ENCODE measurements at places on chromosomes 1 and 21. TPM values are rescaled to one million over a fixed set of nuclear protein-coding genes. Genes with fewer than 3 reads are reported as not detected.

- no peak overlapping the region for H3K4me3 ChIP-seq
- no peaks in the 10 kb centered on the region for H3K27me3 ChIP-seq
- H3K36me3 ChIP-seq, result no peaks in the 10 kb centered on the region
- H3K27ac ChIP-seq, result no peak overlapping the region
- no peak for DNase-seq
These were observed 18.9 kb downstream of the ITLN2 start for GRCh38 chr1:160935527-160936258.

- peaks cover 44% of the 10 kb centered on the region for H3K4me1 ChIP-seq
- H3K36me3 ChIP-seq, result peaks cover 53% of the 10 kb centered on the region
- peak overlapping the region; percentile 78 for H3K27ac ChIP-seq
- peak overlapping the region; percentile 91 for H3K4me3 ChIP-seq
- no peaks in the 10 kb centered on the region for H3K27me3 ChIP-seq
- peak; percentile 48 for DNase-seq
These were observed 1.0 kb downstream of the PRDX6 start for GRCh38 chr1:173478094-173478674.

GRCh38 chr1:66043186-66043585 lies 250.5 kb downstream of the PDE4B start:
- no peaks in the 10 kb centered on the region for H3K27me3 ChIP-seq
- DNase-seq, result no peak
- no peak overlapping the region for H3K4me3 ChIP-seq
- H3K4me1 ChIP-seq, result no peaks in the 10 kb centered on the region
- H3K27ac ChIP-seq, result no peak overlapping the region

DNA sequence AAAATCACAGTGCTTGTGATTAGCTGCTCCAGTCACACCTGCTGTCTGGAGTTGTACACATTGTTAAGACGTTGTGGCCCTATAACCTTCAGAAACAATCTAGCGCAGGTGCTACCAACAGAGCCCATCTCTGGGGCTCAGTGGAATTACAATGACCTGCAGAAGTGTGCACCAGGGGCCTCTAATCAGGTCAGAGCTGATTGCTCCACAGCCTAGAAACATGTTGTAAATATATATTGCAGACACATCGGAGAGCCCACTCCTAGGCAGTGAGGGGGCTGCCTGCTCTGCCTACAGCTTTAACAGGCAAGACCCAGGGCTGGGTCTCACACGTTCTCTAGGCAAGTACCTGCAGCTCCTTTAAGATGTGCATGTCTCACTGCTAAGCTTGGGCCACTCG lies 302.0 kb downstream of the SIPA1L2 start:
- H3K27ac ChIP-seq, result no peak overlapping the region
- no peaks in the 10 kb centered on the region for H3K27me3 ChIP-seq
- H3K4me3 ChIP-seq, result no peak overlapping the region
- no peak for DNase-seq
- no peaks in the 10 kb centered on the region for H3K4me1 ChIP-seq
- H3K36me3 ChIP-seq, result no peaks in the 10 kb centered on the region

The PRDM15 gene
- total RNA-seq, result 2.2 TPM

GRCh38 chr21:46185716-46186115 lies 1.5 kb upstream of the SPATC1L start:
- no peak overlapping the region for H3K27ac ChIP-seq
- H3K27me3 ChIP-seq, result no peaks in the 10 kb centered on the region
- no peak for DNase-seq
- H3K4me1 ChIP-seq, result peaks cover 24% of the 10 kb centered on the region
- H3K4me3 ChIP-seq, result no peak overlapping the region

- H3K4me1 ChIP-seq, result no peaks in the 10 kb centered on the region
- DNase-seq, result no peak
- H3K4me3 ChIP-seq, result no peak overlapping the region
- no peak overlapping the region for H3K27ac ChIP-seq
These were observed 22.4 kb downstream of the PRCC start for GRCh38 chr1:156789621-156790318.

The SLC35A3 gene
- 31.2 TPM for total RNA-seq

DNA sequence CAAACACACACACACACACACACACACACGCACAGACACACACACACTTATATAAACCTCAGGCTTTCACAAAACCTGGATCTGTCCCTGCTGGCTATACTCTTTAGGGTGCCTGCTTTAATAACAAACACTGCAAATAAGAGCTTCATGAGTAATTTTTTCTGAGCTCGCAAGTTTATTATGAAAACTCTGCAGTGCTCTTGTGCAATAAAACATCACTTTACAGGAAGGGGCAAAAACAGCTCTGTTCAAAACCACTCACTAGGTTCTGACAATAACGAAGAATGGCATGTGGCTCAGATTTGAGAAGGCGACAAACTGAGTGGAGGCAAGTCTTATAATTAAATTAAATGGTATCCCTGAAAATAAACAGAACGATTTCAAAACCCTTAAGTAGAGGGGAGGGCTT lies 42.6 kb upstream of the CTPS1 start:
- H3K27me3 ChIP-seq, result no peaks in the 10 kb centered on the region
- no peak overlapping the region for H3K4me3 ChIP-seq
- no peaks in the 10 kb centered on the region for H3K36me3 ChIP-seq
- H3K27ac ChIP-seq, result no peak overlapping the region
- DNase-seq, result peak; percentile 19

The FMOD gene
- 0.66 TPM for total RNA-seq

GRCh38 chr1:224727351-224728289 lies 111.5 kb downstream of the CNIH3 start:
- H3K4me1 ChIP-seq, result peaks cover 28% of the 10 kb centered on the region
- no peak for DNase-seq
- peaks cover 3% of the 10 kb centered on the region for H3K36me3 ChIP-seq
- H3K27ac ChIP-seq, result peak overlapping the region; percentile 80
- no peaks in the 10 kb centered on the region for H3K27me3 ChIP-seq
- no peak overlapping the region for H3K4me3 ChIP-seq

Measured in SJSA1 (cell line).